ENCODE measurements at places on chromosomes 5 and 9.

DNA sequence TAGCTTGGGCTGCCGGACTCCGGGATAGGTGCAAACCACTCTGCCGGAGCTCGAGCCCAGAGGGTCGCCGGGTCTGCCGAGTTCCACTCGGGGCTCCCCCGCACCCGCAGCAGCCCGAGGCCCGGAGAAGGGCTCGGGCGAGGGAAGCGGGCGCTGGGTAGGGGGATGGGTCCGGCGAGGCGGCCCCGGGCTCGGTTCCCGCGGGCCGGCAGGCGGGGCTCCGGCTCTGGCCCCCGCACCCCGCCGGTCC, 507 bp downstream of the RICTOR start:
- DNase-seq, result no peak

DNA sequence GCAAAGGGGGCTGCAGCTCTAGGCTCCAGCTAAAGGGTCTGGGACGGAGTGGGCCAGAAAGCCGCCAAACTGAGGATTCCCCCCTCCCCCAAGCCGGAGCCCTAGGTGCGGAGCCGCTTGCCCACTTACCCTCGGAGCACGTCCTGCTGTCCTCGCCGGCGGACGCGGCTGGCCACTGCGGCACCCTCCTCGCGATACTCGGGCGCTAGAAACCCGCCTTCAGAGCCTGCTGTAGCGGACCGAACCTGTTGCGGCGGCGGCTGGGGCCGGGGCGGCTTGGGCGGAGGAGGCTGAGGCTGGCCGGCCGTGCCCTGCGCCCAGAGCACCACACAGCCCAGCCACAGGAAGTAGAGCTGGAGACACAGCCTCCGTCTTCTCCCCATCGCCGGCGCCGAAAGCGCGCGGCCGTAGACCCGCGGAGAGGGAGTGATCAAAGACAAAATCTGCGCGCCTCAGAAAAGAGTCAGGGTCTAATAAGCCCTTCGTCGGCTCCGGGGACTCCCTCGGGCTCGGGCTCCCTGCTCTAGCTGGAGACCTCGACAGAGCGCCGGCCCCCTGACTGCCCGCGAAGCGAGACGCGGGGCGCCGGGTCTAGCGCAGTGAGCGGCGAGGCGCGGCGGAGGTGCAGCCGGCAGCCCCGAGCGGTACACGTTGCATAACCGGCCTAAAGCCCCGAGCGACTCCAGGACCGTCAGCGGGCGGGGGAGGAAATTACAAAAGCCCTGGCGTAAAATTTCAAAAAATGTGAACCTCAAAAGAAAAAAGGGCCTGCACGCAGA, 635 bp downstream of the FBN2 start:
- DNase-seq, result no peak

DNA sequence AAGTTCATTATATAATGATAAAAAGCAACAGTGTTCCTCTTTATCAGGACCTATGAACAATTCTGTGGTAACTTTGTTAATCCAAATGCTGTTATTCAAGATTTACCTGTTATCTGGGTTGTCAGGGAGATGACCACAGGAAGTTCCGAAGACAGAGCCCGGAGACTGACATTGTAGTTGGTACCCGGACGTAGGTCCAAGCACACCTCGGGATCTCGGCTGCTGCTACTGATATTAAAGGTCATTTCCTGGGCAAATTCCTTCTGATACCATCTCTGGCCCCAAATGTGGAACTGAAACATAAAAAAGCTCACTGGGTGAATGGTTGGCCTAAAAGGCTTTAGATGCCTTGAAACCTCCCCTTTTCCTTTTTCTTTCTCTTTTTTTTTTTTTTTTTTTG, 96.7 kb downstream of the SUSD1 start:
- no peak for DNase-seq

- DNase-seq, result no peak
Measured at GRCh38 chr5:168658394-168658793, 79.2 kb upstream of the PANK3 start.

GRCh38 chr5:129398026-129398678, 61.9 kb upstream of the ADAMTS19 start:
- no peak for DNase-seq

- no peak for DNase-seq
Measured at GRCh38 chr5:77844373-77844622, 68.2 kb upstream of the TBCA start.

GRCh38 chr9:99732715-99733114, 89.0 kb upstream of the NR4A3 start:
- no peak for DNase-seq

- no peak for DNase-seq
Measured at GRCh38 chr5:17412760-17413671, 85.0 kb upstream of the TAF11L2 start.

GRCh38 chr9:137813167-137813566, 64.4 kb upstream of the CACNA1B start:
- DNase-seq, result no peak

GRCh38 chr9:114124666-114125475, 25.8 kb upstream of the KIF12 start:
- DNase-seq, result no peak

DNA sequence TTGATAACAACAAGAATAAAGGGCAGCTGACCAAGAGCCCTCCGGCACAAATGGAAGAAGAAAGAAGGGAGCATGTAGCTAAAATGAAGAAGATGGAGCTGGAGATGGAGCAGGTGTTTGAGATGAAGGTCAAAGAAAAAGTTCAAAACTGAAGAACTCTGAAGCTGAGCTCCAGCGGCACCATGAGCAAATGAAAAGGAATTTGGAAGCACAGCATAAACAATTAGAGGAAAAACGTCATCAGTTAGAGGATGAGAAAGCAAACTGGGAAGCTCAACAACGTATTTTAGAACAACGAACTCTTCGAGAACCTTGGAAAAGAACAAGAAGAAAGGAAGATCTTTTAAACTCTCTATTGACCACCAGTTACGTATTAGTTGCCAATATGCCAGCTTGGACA, 100.9 kb downstream of the GABBR2 start:
- DNase-seq, result no peak

DNA sequence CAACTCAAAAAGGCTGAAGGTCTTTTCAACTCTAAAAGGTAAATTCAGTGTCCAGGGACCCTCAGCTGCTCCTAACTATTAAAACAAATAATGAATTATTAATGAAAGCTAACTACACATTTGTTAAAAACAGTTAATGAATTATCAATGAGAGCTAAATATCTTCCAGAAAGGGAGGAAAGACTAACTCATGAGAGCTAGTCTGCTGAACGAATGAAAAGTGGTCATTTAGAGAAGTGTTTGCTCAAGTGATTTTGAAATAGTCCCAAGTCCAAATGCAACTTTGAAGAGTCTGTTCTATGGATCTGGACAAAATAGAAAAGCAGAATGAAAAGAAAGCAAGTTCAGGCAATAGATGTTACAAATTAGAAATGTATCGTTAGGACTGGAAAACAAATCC, 133.9 kb upstream of the SPEF2 start:
- no peak for DNase-seq

GRCh38 chr9:90926936-90927335, 125.3 kb downstream of the SYK start:
- DNase-seq, result no peak

- DNase-seq, result no peak
Measured at GRCh38 chr9:22044583-22044982, 35.5 kb upstream of the CDKN2B start.

- DNase-seq, result no peak
Measured at GRCh38 chr5:87076411-87076810, 191.3 kb upstream of the RASA1 start.

DNA sequence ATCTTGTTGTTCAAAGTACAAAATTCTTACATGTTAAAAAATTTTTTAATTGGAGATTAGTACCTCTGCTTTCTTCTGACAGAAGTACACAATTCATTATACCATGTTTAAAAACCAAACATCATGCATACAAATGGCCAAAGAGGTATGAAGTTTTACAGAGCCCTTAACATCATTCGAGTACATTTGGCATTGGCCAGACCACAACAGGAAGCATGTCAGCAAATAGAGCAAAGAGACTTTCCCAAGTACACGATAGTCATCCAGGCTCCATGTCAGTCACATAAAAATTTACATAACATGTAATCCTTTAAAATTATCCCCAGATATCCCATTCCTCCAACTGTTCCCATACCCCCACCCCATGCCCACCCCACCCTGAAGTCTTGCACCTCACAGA, 22.5 kb downstream of the HMGCS1 start:
- DNase-seq, result no peak

GRCh38 chr5:31217446-31217845, 24.0 kb downstream of the CDH6 start:
- no peak for DNase-seq

DNA sequence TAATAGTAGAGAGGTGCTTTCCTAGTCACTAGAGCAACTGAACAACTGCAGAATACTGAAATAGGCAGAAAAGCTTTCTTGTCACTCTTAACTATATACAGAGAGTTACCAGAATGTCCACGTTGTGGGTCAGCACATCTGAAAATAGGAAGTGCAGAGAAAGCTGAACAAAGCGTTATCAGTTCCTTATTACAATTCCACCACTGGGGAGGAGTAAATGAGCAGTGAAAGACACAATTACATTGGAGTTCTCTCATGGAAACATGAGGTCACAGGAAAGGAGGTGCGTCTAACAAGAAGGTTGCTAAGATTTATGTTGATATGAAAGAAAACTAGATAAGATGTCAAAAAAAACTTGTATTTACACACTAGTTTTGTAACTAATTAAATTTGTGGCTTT, 461.9 kb upstream of the COX7C start:
- DNase-seq, result no peak

GRCh38 chr5:100863739-100864138, 39.3 kb downstream of the ST8SIA4 start:
- DNase-seq, result no peak

DNA sequence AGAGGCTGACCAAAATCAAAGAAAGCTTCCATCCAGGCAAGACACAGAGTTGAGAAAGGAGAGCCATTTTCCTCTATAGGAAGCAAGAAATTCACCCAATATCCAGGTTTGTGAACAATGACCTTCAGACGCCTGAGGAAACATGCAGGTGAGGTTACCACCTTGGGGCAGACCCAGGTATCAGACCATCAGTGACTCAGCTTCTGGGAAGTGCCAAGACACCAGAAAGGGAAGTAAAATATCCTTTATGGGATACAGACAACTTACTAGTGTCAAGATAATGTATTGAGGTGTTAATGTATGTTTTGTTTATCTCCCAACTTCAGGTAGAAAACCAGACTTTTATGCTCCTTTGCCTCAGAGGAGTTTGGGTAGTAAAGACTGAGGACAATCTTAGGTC, 2.2 kb upstream of the DTWD2 start:
- DNase-seq, result no peak

GRCh38 chr5:168046163-168046562, 245.3 kb upstream of the WWC1 start:
- DNase-seq, result no peak

- DNase-seq, result no peak
Measured at GRCh38 chr5:65612298-65612907, 11.7 kb downstream of the TRIM23 start.

DNA sequence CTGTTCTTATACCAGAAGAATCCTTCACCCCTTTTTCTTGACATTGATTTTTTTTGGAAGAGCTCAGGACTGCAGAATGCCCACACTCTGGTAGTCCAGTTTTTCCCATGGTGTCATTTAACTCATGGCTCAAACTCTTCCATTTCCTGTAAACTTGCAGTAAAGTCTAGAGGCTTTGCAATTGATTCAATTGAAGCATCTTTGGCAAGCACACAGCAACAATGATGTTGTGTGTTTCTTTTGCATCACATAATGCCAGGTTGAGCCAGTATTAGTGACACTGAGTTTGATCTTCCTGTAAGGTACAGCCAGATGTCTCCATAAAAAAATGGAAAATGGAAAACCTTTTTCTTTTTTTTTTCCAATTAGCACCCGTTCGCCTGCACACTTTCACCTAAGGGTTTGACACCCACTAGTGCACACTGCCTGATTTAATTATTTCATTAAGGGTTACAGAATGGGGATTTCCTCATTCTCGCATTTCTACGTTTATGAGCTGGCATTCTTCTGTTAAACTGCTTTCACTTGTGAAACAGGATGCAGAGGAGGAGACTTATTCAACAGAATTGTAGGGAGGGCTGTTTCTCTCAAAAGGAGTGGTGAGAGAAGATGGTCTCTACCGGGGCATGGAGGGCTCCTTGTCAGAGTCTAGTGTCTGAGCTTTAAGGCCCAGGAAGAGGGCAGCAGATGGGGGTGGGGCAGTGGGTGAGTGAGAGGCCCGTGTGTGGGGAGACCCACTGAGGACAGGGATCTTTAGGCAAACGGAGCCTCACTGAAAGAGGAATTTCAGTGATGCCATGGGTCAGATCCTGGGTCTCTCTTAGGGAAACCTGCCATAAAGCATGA, 2.2 kb upstream of the S1PR3 start:
- DNase-seq, result no peak

DNA sequence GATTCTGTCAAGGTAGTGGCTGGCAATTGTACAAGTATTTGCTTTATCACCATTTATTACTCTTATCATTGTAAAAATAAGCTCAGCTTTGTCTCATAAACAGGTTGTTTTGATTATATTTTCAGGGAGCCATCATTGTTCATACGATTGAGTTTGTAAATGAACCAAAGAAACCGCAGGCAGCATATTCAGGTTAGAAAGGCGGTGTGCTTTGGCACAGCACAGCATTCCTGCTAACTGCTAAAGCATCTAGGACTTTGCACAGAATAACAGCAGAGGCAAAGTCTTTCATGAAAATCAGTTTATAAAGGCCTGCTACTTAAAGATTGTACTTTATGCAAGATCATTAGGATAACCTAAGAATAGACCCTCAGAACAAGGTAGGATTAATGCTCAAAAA, 281.5 kb upstream of the SLC24A2 start:
- DNase-seq, result no peak

DNA sequence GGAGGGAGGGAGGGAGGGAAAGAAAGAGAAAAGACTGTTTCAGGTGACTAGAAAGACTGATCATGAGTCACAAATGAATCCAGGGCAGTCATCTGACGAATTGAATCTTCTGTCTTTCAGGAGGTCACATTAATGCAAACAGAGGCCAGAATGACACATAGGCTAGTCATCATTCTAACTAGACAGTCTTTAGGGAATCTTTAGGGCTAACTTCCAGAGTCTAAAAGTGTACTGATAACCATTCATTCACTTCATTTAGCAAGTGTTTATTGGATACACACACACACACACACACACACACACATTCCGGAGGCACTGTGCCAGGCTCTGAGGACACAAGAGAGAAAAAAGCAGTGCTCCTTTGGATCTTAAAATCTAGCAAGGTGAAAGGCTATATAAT, 156.7 kb downstream of the EBF1 start:
- DNase-seq, result no peak

GRCh38 chr5:149367249-149367971, 9.6 kb downstream of the PCYOX1L start:
- DNase-seq, result peak; percentile 22

- no peak for DNase-seq
Measured at GRCh38 chr9:14945351-14945750, 35.1 kb upstream of the FREM1 start.

GRCh38 chr5:137292461-137293027, 206.6 kb downstream of the SPOCK1 start:
- DNase-seq, result no peak

DNA sequence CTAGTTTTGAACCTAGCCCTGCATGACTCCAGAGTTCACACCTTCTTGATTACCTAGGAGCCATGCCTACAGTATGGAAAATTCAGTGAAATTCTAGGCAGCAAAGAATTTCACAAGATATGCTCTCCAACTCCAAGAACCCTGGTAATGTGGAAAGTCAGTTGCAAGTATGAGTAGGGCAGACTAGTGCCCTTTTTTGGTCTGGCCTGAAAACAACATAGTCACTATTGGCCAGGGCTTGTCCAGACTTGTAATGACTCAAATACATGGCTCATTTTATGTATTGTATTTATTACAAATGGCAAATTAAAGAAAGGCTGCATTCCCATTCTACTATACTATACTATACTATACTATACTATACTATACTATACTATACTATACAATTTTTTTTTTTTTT, 160.4 kb downstream of the ESM1 start:
- no peak for DNase-seq

All from stimulated activated CD8-positive, alpha-beta memory T cell treated with anti-CD3 and anti-CD28 coated beads, Interleukin-7, amount 100 ng/mL, for 24 hours (primary cell).